H9 (cell line): ENCODE measurements at places on chromosomes 5 and 9. TPM values are rescaled to one million over a fixed set of nuclear protein-coding genes. Genes with fewer than 3 reads are reported as not detected.

CDKN2A gene
- total RNA-seq = 0.35 TPM in 1 of 2 replicates, not detected in the other

NUTM2F gene
- 0.15 TPM in 1 of 2 replicates, not detected in the other for total RNA-seq

PGM5 gene
- total RNA-seq = not detected in 2 replicates

CDC20B gene
- 0.18 and 0.26 TPM in 2 replicates for total RNA-seq

LYSMD3 gene
- total RNA-seq = 14.0 and 16.5 TPM in 2 replicates

GRCh38 chr5:145979270-145980223 is 43.2 kb downstream of the SH3RF2 start:
- no peak for DNase-seq
- H3K4me1 ChIP-seq = peaks cover 8% of the 10 kb centered on the region
- H3K36me3 ChIP-seq = no peaks in the 10 kb centered on the region
- no peak overlapping the region for H3K4me3 ChIP-seq
- H3K27ac ChIP-seq = no peak overlapping the region

- H3K36me3 ChIP-seq = no peaks in the 10 kb centered on the region
- no peak overlapping the region for H3K27ac ChIP-seq
- peaks cover 83% of the 10 kb centered on the region for H3K27me3 ChIP-seq
- H3K4me3 ChIP-seq = peak overlapping the region; percentile 64
- peaks cover 3% of the 10 kb centered on the region; the same call in 1 of the 2 replicates for H3K4me1 ChIP-seq
- DNase-seq = peak; percentile 75
Observed at GRCh38 chr5:93572608-93573353, 8.2 kb downstream of the NR2F1-AS1 start.

DNA sequence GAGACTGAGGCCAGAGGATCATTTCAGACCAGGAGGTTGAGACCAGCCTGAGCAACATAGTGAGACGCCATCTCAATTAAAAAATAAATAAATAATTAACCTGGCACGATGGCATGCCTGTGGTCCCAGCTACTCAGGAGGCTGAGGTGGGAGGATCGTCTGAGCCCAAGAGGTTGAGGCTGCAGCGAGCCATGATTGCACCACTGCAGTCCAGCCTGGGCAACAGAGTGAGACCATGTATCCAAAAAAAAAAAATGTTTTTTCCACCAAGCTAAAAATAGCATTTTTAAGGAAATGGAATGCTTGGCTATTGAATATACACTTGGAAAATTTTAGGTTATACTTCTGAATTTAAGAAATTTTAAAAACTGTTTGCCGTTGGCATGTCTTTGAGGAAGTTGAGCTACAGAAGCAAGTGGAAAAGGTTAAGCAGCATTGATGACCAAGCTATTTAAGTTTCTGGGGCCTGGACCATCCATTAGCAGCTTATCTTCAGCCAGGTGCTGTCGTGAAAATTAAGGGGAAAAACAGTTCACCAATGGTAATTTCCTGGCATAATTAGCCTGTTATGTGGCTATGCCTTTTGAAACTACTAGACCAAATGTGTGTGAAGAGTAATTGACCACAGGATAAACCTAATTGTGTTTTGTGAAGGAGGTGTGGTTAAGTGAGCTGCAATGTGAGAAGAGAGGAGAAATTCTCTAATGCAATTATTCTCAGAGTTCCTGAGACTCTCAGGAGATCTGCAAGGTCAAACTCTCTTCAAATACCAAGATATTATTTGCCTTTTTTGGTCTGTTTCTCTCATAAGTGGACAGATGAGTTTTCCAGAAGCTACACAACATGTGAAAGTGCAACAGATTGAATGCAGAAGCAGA is 21.0 kb downstream of the F2R start:
- no peak overlapping the region for H3K4me3 ChIP-seq
- peaks cover 10% of the 10 kb centered on the region for H3K36me3 ChIP-seq
- H3K27ac ChIP-seq = no peak overlapping the region
- H3K4me1 ChIP-seq = peaks cover 4% of the 10 kb centered on the region; the same call in 1 of the 2 replicates
- DNase-seq = no peak
- H3K27me3 ChIP-seq = no peaks in the 10 kb centered on the region

GRCh38 chr5:139342423-139342723 is 719 bp downstream of the PAIP2 start:
- peaks cover 40% of the 10 kb centered on the region for H3K36me3 ChIP-seq
- H3K4me3 ChIP-seq = peak overlapping the region; percentile 99
- no peaks in the 10 kb centered on the region; the same call in none of the 2 replicates for H3K4me1 ChIP-seq
- peak overlapping the region; percentile 41 for H3K27ac ChIP-seq

DNA sequence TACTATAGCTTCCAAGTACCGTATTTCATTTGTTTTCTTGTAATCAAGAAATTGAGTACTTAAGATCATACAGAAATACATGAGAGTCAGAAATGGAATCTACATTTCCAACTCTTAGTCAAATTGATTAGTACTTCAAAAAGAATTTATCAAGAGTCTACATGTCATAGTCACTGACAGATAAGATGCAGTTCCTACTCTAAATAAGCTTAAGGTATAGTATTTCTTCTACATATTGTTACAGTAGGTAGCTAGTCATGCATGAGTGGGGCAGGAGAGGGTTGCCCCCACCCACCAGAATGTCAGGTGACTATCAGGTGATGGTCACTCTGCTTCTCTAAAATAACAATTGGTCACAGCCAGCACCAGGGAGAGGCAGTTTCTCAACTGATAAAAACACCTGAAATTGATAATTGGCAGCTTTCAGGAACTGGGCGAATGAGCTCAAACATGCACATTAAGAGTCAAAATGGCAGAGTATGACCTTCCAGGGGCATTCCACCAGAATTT is 2.9 kb downstream of the BAAT start:
- no peaks in the 10 kb centered on the region for H3K27me3 ChIP-seq
- no peak for DNase-seq
- H3K4me3 ChIP-seq = no peak overlapping the region
- 0 out of 2 replicates have a peak, but pooled peaks cover 3% of the 10 kb centered on the region for H3K4me1 ChIP-seq

- no peaks in the 10 kb centered on the region for H3K36me3 ChIP-seq
- no peak for DNase-seq
- no peaks in the 10 kb centered on the region for H3K27me3 ChIP-seq
- no peaks in the 10 kb centered on the region for H3K4me1 ChIP-seq
- no peak overlapping the region for H3K4me3 ChIP-seq
Observed at GRCh38 chr9:81119591-81119990, 569.8 kb downstream of the TLE1 start.

- H3K4me1 ChIP-seq = no peaks in the 10 kb centered on the region
- H3K4me3 ChIP-seq = no peak overlapping the region
- no peaks in the 10 kb centered on the region for H3K27me3 ChIP-seq
- DNase-seq = no peak
Observed at GRCh38 chr5:1399737-1400136, 45.5 kb downstream of the SLC6A3 start.

DNA sequence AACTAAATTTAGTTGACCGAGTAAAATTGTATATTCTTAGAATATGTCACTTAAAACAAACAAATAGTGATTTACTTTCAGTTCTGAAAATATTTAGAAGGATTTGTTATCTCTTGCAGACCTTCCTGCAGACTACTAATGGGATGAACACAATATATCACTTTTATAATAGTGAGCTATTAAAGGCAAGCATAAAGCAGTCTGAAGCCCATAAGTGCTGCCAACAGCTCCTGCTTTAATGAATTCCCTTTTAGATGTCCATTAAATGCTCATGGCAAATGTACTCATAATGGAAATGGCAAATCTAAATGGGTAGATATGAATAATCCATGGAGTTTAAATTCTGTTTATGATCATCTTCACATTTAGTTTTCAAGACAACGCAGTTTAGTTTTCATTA is 170.2 kb downstream of the RANBP17 start:
- DNase-seq = no peak
- H3K27me3 ChIP-seq = no peaks in the 10 kb centered on the region
- H3K4me1 ChIP-seq = no peaks in the 10 kb centered on the region
- H3K4me3 ChIP-seq = no peak overlapping the region
- peaks cover 2% of the 10 kb centered on the region; the same call in 2 of the 3 replicates for H3K36me3 ChIP-seq

GRCh38 chr9:99999797-100000196 is 93.3 kb downstream of the STX17 start:
- H3K27ac ChIP-seq = no peak overlapping the region
- H3K4me1 ChIP-seq = no peaks in the 10 kb centered on the region
- no peaks in the 10 kb centered on the region for H3K27me3 ChIP-seq
- H3K36me3 ChIP-seq = peaks cover 7% of the 10 kb centered on the region
- no peak overlapping the region for H3K4me3 ChIP-seq
